NB4 (cell line): ENCODE measurements at places on chromosomes 1 and 21.

DNA sequence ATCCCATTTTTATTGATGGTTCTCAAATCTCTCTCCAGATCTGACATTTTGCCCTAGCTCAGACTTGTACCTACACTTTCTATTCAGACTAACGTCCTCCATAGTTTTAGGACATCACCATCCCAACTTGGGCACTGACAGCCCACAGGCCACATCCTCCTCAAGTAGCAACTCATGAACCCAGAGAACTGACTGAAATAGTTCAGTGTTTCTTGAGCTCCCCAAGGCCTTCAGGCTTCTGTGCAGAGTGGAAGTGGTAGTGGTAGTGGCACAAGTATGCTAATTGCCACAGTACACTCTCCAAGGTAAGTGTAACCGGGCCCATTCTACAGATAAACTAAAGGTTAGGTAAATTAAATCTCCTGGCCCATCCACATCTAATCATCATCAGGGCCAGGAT, 112.6 kb downstream of the SLC45A1 start:
- DNase-seq = no peak

DNA sequence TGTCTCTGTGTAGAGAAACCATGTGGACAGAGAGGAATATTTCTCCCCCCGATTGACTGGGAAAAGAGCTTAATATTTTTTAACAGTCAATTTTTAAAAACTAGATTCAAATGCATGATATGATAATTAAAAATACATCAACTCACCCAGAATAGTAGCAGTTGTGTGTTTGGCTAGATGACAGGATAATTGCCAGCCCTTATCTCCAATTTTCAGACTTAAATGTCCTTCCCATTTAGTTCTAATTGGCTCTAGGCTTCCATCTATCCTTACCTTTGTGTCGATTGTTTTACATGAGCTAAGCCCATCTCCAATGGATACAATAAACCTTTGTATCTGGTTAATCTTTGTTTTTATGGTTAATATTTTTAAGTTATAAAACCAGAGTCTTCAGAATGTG, 23.9 kb upstream of the KIAA0040 start:
- no peak for DNase-seq

DNA sequence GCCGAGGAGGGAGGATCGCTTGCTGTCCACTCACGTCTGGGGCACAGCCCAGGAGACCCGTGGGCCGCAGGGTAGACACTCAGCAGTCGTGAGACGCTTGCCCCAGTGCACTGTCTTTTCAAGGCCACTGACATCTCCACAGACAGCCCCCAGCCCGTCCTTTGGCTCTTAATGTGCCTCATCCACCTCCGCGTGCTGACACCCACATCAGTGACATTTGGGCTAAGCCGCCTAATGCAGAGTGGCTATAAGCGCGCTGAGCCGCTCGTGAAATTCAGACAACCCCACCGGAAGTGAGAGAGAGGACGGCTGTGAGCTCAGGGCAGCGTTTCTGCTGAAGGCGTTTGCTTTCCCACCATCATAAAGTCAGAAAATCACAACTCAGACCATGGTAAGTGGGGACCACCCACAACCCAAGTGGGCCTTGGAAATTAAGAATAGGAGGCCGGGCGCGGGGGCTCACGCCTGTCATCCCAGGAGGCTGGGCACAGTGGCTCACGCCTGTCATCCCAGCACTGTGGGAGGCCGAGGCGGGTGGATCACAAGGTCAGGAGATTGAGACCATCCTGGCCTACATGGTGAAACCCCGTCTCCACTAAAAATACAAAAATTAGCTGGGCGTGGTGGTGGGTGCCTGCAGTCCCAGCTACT, 8.4 kb downstream of the SLC35E2B start:
- DNase-seq = no peak

DNA sequence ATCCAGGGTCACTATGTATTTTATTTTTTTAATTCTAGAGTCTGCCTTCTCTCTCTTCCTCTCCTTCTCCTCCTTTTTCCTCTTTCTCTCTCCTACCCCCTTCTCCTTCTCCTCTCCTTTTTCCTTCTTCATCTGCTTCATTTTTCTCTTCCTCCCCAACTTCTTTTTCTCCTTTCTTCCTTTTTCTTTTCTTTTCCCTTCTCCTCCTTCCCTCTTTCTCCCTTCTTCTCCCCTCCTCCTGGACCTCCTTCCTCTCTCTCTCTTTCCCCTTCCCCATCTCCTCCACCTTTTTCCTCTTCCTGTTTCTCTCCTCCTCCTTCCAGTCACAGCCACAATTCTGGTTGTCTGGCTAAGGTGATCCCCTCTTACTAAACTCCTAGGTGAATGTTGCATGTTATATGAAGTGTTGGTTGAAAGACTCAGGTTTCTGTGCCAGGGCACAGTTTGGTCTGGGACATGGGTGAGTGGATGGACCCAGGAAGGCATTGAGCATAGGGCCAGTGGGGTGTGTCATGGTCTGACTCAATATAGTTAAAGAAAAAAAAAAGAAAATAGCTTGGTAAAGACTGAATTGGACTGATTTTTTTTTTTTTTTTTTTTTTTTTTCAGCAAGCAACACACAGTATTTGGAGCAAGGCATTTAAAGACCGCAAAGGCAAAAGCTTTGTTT, 266.9 kb downstream of the TGFB2 start:
- DNase-seq = no peak

GRCh38 chr1:178004926-178005391, 35.1 kb upstream of the SEC16B start:
- no peak for DNase-seq

DNA sequence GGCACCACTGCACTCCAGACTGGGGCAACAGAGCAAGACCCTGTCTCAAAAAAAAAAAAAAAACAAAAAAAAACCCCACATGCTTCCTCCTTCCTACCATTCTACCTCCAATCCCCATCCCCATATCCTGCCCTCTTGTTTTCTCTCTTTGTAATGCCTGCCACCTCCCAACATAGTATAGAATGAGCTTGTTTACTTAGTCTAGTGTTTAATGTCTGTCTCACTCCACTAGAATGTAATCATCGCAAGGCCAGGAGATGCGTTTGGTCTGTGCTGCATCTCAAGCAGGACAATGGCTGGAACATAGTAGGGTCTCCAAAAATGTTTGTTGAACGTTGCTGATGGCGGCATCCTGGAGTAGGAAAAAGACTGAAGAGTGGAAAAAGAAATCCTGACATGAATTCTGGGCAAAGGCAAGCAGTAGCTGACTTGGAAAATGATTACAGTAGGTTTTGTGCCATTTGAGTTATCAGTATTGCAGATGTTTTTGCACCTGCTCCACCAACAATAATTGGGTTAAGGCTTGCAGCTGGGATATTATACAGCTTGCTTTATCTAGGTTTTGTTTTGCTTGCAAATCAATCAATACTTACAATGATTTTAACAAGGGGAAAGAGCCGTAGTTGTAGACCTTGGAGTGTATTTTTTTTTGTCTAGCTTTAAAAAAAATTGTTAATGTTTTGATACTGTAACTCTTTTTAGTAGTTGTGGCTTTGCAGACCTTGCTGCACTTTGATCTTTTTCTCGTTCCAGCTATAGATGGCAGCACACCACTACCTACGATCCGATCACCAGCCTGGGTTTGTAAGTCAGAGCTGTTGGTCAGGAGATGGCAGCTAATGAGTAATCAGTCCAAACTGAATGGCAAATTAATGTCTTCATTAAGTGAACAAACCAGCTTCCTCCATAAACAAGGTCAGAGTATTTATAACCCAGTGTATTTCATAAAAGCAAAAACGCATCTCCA, 62.4 kb downstream of the BACH1 start:
- DNase-seq = peak; percentile 14
